ENCODE measurements at places on chromosomes 7 and 10.

DNA sequence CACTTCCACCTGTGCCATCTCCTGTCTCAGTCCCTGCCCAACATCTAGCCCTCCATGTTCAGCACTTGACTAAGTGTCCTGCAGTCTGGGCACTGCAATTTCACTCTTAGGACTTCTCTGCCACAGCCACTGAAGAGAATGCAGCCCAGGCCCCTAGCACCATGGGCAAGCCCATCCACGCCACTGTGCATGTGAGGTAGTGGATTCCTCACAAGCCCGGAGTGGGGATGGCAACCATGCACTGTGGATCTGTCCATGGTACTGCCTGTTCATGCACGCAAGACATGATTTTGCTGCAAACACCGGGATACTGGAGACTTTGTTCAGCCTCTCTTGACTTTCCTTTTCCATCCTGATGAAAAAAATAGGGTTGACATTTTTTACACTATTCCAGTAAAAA is 12.3 kb downstream of the DDC start:
- DNase-seq: no peak

DNA sequence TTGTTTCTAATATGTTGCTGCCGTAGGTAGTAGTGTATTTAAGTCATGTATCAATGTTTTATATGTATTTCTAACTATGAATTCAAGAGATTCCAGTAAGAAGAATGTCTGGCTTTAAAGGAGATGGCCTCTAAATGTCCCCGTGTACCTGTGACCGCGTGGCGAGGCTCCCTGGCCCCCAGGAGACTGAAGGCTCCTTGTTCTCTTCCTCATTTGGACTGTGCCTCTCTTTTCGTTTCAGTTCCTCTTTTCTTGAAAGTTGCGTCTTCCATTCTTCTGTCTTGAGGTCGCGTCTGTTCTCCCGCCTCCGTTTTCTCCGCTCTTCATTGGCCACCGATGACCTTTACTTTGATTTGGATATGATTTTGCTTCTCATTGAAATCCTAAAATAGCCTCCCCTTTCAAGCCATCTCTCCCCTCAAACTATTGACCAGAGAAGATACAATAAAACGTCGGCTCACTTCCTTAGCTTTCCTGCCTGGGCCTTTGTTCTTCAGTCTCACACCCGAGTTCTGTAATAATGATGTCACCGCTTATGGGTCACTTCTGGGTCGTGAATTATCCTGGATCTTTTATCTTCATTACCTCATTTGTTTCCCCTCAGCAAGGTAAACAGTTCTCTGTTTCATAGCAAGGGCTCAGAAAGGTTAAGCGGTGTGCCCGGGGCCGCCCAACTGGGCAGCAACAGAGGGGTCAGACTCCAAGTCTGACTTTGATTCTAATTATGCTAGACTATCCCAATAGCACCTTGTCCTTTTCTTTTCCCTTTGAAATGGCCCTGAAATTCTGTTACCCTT is 28.7 kb downstream of the WIPI2 start:
- no peak for DNase-seq

- no peak for DNase-seq
Observed at GRCh38 chr7:1525409-1525808, 5.1 kb upstream of the MAFK start.

DNA sequence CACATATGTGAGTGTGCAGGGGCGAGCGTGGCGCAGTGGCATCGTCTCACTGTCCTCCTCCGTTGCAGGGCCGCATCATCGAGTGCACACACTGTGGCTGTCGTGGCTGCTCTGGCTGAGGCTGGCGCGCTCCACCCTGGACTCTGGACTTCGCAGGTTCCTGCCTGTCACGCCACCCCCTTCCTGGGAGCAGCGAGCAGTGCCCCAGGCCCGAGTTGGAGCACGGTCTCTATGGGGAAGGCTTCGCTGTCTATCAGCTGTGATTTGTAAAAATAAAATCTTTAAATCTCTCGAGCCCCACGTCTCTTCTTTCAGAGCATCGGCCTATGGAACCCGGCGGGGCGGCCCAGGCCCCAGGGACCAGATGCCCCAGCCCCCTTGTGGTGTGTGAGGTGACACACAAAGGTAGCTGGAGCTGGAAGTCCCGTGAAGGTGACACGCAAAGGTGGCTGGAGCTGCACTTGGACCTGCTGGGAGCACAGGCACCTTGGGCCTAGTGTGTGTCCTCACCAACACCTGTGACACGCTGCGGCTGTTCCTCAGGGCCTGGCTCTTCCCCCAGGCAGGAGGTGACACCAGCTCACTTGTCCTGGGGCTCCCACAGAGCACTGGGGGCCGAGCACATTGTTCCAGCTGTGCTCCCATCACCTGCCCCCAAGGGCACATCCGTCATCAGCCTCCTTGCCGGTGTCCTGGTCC is 10.7 kb downstream of the BUD31 start:
- no peak for DNase-seq

DNA sequence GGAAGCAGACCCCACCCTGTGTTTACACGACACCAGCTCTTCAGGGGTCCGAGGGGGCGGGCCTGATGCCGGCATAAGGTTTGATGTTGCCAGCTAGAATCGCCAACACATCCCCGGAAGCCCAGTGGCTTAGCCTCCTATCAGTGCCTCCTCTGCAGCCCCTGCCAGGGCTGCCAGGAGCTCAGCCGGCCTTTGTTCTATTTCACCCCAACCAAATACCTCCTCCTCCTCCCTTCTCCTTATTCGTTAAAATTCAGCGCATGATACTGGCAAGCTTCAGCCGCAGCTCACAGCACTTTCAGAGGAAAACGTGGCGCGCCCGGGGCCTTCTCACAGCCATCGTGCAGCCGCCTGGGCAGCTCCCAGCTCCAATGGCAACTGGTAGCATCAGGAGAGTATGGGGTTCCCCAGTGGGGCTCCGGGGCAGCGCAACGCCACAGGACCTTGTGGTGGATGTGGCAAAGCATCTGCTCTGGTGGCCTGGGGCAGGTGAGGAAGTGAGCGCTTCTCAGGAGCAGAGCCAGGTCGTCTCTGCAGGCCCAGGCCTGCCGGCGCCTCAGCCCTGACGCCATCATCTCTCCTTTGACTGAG is 176.4 kb upstream of the RHEB start:
- no peak for DNase-seq

DNA sequence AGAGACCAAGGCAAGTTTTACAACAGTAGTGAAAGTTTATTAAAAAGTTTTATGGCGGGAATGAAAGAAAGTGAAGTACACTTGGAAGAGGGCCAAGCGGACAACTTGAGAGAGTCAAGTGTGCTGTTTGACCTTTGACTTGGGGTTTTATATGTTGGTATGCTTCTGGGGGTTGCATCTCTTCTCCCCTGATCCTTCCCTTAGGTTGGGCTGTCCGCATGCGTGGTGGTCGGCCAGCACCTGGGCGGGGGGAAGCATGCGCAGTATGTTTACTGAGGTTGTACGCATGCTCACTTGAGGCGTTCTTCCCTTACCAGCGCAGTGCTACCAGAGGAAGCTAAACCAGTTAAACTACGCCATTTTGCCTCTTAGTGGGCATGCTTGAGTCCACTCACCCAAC is 31.9 kb downstream of the NUP42 start:
- no peak for DNase-seq

GRCh38 chr10:7484456-7485243 is 73.8 kb upstream of the SFMBT2 start:
- no peak for DNase-seq

GRCh38 chr10:8439040-8439439 is 384.6 kb downstream of the GATA3 start:
- DNase-seq: no peak

DNA sequence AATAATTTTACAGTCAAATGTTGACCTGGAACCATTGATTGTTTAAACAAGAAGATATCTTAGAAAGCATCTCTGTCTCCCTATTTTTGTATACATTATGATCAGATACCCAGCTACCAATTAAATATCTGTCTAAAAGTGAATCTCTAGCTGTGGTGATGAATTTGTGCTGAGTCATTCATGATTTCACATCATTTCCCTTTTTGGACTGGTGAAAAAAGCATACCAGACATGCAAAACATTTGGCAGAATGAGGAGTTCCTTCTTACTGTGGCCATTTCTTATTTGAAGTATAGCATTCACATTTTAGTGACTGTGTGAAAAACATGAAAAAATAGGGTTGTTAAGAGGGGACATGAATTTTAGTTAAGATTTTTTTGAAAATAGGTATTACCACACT is 98.0 kb upstream of the GATA3 start:
- DNase-seq: no peak

DNA sequence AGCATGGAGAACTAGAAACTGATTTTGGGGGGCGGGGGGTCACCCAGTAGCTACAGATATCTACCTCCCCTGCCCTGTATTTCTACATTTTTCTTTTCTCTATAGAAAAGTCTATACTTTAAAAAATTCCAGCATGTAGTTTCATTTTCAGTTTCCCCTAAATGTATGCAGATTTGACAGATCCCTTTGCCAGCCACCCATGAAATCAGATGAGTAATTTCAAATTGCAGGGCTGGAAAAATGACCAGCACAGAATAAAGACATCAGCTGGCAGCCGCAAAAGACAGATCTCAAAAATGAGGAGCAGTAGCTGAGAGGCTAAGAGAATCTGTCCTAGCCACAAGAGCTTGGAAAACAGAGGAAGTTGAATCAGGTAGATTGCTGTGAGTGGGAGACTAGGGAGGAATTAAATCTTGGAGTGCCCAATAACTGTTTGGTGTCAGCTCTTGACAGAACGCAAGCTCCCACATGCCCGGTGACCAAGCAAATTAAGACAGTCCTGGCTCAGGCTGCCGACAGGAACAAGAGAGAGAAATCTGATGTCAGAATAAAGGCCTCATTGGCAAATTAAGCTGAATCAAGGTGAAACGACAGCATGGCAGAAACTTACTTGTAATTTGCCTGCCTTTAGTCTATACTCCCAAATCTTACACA is 24.5 kb downstream of the ADRB1 start:
- no peak for DNase-seq
